Stimulated activated CD4-positive, alpha-beta T cell treated with anti-CD3 and anti-CD28 coated beads, TNF-alpha, amount 100 ng/mL, for 24 hours (primary cell): ENCODE measurements at places on chromosomes 2 and 18.

- no peak for DNase-seq
These were observed 1.4 kb downstream of the CCL20 start for GRCh38 chr2:227815066-227815465.

DNA sequence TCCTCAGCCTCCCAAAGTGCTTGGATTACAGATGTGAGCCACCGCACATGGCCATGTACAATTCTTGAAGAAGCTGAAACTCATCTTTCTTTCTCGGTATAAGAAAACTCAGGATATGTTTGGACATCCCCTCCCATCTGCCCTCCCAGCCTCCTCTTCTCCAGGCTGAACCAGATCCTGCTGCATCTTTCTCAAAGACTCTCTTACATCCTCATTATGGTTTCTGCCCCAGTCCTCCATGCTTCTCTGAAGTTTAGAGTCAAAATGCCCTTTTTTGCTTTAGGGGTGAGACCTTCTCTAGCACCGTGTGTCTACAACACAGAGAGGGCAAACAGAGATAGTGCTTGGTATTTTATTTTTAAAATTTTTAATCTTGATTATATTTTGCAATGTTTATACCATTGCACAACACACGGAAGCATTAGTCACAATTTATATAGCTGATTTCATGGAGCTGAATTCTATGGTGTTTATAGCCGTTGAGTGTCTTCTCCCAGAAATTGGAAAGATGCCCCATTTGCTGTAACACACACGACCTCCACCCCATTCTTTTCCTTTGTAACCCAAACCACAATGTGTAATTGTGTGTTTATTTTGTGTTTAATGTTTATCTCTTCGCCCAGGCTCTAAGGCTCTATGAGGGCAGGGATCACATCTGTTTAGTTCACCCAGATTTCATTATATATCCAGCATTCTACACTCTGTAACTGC lies 206.0 kb upstream of the TNP1 start:
- DNase-seq: no peak

GRCh38 chr2:45809205-45809604 lies 157.7 kb downstream of the PRKCE start:
- no peak for DNase-seq

GRCh38 chr2:230901006-230901405 lies 24.0 kb downstream of the GPR55 start:
- no peak for DNase-seq

DNA sequence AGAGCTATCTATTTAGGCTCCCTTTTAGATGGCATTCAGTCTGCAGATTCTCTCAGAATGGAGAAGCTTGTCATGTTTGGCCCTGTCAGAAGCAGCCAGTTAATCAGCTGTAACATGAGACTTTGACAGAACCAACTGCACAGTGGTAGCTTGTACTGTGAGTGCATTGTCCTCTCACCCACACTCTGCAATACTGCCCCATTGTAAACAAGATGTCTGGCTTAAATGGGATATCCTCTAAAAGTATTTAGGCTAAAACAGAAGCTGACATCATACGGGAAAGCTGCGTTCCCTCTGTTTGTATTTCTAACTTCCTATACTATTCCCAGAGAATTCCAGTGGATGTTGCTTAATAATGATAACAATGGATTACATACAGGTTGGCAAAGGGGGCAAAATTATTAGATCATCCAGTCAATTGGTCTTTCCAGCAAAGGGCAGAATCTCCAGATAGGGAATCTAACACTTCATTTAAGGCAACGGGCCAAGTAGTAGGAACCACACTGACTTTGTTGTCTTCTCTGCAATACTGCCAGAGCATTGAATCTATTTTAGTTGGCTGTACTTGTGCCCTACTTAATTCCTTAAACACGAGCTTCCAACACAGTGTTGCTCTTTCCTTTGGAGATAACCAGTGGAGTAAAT lies 15.4 kb upstream of the STAT4 start:
- DNase-seq: no peak

DNA sequence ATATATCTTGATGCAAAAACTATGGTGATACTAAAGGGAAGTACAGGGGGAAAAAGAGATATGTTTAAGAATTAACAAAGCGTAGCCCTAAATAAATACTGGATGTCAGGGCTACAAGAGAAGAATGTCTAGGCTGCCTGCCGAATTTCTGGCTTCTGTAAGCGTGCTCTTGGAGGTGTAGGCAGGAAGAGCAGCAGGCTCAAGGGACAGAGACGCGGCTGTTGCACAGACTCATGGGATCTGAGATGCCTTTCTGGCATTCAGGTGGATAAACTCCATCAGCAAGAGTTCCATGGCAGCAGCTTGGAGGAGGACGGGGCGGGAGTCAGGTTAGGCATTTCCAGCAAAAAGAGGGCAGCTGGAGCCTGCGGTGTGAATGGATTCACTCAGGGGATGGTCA lies 123.2 kb upstream of the TWIST2 start:
- DNase-seq: no peak

DNA sequence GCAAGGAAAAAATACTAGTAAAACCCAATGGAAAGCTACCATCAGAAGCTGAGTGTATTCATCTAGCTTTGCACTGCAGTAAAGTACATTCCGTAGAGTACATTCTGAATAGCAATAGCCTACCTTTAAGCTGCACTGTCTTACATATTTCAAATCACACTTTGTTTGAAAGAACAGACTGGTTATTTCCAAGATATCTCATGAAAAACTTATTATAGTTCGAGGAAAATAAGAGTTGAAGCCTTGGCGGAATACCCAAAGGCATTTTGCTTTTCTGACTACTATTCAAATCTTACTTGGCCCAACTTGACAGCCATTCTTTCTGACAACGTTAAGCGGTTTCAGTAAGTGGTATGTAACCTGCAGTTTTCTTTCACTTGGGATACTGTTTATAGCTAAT lies 177.6 kb downstream of the NRXN1 start:
- no peak for DNase-seq

GRCh38 chr2:101026923-101027469 lies 24.9 kb downstream of the RPL31 start:
- no peak for DNase-seq

GRCh38 chr2:72028996-72029395 lies 118.7 kb downstream of the CYP26B1 start:
- no peak for DNase-seq

DNA sequence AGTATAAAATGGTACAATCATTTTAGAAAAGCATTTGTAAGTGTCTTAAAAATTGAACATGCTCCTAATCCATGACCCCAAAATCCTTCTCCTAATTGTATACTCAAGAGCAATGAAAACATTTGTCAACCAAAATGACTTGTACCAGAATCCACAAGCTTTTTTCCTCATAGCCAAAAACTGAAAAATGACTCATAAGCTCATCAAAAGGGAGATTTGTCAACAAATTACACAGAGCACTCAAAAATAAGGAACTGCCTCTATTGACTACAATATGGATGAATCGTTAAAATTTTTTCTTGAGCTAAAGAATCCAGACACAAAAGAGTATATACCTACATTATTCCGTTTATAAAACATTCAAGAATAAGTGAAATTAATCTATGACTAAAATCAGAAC lies 544.8 kb downstream of the ARHGAP15 start:
- DNase-seq: no peak

GRCh38 chr2:71778936-71779773 lies 325.8 kb downstream of the DYSF start:
- DNase-seq: no peak

GRCh38 chr2:6854416-6854815 lies 11.3 kb downstream of the CMPK2 start:
- no peak for DNase-seq

GRCh38 chr18:3524706-3525105 lies 74.7 kb downstream of the TGIF1 start:
- no peak for DNase-seq

- DNase-seq: no peak
These were observed 66.3 kb downstream of the FIGN start for GRCh38 chr2:163669506-163669905.

GRCh38 chr2:60794271-60794863 lies 38.3 kb downstream of the PAPOLG start:
- DNase-seq: no peak

DNA sequence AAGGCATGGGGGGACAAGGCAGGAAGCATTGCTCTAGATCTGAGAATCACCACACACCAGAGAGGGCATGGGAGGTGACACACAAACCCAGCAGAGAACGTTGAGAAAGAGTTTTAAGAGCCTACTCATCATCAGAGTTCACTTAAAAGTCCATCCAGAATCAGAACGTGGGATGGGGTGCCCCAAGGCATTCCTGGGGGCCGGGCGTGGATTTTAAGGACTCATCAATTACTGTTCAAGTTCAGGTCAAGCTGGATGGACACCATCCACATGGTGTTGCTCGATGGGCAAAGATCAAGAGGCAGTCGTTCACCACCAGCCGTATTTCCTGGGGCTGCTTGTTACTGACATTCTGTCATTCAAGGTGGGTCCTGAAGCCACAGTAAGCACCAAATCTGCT lies 34.9 kb downstream of the BCL11A start:
- no peak for DNase-seq

DNA sequence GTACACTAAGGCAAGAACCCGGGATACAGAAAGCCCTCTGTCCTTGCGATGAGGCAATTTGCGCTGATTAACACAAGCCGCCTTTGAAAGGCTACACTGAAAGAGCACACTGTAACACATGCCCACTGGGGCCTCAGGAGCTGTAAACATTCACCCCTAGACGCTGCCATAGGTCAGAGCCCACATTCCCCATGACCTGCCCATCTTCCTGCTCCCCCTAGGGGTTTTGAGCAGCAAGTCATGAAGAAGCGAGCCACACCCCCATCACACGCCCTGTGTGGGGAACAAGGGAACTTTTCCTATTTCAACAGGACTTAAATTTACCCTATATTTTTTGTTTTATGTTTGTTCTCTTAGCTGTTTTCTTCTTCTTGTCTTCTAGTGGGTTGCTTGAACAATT lies 47.8 kb upstream of the SLC4A10 start:
- no peak for DNase-seq

- DNase-seq: no peak
These were observed 616 bp upstream of the TAF1B start for GRCh38 chr2:9842487-9843228.

GRCh38 chr2:17470855-17471641 lies 47.2 kb downstream of the RAD51AP2 start:
- no peak for DNase-seq

DNA sequence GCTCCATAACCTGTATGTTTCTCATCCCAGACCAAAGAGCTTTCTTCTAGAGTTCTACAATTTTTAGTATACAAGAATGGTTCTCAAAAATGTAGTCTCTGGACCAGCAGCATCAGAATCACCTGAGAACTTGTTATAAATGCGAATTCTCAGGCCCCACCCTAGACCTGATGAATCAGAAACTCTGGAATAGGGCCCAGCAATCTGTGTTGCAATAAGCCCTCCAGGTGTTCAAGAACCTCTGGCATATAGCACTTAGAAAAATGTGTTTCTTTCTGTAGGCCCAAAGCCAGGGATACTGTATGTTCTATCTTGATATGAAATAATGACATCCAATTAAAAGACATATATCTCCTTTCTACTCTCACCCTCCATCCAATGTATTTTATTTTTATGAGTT lies 10.4 kb downstream of the PAIP2B start:
- DNase-seq: no peak

GRCh38 chr2:51620796-51621195 lies 588.9 kb upstream of the NRXN1 start:
- DNase-seq: no peak

- no peak for DNase-seq
These were observed 41.5 kb upstream of the ZBTB7C start for GRCh38 chr18:48450685-48451084.

DNA sequence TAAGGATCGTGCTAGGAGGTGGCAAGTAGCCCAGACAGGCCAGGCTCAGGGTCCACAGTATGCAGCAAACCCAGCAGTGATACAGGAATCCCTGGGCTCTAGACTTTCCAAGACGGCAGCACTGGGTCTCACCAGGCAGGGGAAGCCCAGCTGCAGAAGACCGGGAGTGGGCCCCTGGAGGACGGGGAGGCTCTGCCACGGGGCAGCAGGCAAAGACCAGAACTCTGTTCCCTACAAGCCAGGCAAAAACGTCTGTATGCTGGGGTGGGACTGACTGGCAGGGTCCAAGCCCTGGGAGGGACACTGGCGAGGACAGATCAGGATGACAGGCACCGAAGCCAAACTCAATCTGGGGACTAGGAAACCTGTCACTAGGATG lies 98.9 kb upstream of the SEC11C start:
- DNase-seq: no peak

DNA sequence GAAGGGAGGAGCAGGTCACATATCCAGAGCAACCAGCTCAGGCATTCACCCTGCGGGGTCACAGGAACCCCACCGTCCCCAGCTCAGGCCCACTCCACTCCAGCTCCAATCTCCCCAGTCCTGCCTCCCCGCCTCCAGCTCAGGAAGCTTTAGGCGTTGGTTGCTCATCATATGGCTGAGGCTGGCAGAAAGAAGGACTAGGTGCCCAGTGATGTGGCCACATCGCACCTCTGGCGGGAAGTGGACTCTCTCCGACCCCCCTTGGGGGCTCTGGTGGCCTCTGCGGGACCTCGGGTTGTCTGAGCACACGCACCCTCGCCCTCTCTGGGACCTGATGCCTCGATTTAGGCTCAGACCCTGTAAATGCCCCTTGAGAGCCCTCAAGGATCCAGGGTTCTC lies 187.7 kb downstream of the ZFP36L2 start:
- no peak for DNase-seq

- no peak for DNase-seq
These were observed 314.4 kb upstream of the CDH7 start for GRCh38 chr18:65436430-65436829.

DNA sequence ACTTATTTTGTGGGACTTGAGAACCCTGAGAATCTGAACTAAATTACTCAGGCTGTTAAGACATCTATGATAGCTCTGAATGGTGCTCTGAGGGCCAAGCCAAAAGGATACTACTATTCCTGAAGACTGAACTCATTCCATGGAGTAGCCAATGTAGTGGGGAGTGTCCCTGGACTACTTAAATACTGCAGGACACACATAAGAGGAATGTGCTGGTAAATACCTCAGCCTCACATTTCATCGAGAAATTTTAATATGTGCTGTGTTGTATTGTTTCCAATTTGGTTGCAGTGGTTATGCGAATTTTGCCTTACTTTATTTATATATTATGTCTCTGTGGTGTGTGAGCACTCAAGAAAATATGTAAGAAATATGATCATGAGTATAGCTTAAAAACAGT lies 264.4 kb upstream of the FIGN start:
- DNase-seq: no peak

- no peak for DNase-seq
These were observed 8.1 kb downstream of the STK39 start for GRCh38 chr2:168239281-168239680.

DNA sequence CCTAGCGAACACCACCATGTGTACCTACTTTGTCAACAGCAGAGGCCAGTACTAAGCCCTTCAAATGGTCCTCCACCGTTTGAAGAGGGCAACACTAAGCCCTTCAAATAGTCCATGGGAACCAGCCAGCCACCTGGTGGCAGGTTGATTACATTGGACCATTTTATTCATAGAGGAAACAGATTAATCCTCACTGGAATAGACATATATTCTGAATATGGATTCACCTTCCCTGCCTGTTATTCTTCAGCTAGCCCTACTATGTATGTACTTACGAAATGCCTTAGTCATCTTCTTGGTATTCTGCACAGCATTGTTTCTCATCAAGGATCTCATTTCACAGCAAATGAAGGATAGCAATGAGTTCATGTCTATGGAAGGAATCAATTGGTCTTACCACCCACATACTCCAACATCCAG lies 10.0 kb upstream of the ZNF396 start:
- DNase-seq: no peak
